ENCODE measurements at places on chromosomes 2 and 18.
A peak's percentile ranks its signal among the peaks of the same experiment; 100 is the strongest.

- DNase-seq, result no peak
Measured at GRCh38 chr2:237260039-237260620, 153.8 kb downstream of the COL6A3 start.

GRCh38 chr2:183123117-183123958 is 905 bp upstream of the NUP35 start:
- no peak for DNase-seq

DNA sequence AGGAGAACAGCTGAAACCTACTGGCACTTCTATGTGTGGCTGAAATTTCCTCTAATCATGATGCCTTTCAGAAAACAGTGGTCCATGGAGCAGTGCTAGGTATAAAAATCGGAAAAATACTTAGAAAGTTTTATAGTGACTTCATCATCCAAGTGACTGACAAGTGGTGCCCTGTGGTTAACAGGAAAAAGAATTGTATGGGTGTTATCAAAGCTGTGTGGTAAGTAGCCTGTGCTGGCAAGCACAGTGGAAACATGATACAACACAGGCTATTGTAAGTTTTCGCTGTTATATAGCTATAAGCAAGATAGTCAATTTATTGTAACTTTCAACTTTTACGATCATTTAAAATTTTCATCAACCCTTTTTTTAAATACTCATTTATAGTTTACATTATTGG is 1599.7 kb upstream of the ZEB2 start:
- no peak for DNase-seq

- no peak for DNase-seq
Measured at GRCh38 chr2:46923041-46923528, 7.5 kb upstream of the MCFD2 start.

GRCh38 chr18:1252534-1252933 is 347.9 kb downstream of the ADCYAP1 start:
- no peak for DNase-seq

DNA sequence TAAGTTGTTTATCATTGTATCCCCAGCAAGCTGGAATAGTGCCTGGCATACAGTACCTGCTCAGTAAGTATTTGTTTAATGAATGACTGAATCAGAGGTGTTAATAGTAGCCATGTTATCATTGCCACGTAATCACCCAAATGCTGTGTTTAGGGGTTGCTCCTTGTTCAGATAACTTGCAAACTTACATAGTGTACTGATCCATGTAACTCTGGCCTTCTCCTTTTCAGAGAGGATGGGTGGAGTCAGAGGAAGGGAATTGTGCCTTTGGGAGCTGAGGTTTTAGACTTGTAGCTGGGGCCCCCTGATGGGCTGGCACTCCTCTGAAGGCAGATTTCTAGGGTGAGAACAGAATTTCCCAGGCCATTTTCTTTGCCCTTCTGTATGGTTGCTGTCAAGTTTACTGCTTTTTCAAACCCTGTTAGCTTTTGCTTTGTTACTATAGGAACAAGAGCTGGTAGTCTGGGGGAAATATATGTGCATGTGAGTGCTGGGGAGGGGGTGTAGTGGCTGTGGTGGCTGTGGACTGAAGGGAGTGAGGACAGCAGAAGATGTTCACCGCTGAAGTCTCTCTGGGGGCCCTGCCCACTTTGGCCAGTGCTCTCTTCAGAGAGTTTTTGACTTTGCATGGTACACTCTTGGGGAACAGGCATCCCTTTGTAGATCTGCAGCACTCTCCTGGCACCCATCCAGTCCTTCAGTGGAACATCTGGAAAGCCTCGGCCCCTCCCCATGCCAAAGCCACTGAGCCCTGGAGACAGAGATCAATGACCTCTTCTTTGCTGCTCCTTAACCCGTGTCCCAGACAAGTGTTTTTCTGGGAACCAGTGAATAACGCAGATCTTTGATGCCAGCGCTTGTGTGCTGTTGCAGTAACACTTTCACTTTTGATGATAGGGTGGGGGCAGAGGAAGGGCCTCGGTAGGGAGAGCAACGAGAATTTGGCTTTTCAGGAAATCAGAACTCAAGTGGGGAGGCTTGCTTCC is 209.0 kb downstream of the PRKCE start:
- peak; percentile 77 for DNase-seq

DNA sequence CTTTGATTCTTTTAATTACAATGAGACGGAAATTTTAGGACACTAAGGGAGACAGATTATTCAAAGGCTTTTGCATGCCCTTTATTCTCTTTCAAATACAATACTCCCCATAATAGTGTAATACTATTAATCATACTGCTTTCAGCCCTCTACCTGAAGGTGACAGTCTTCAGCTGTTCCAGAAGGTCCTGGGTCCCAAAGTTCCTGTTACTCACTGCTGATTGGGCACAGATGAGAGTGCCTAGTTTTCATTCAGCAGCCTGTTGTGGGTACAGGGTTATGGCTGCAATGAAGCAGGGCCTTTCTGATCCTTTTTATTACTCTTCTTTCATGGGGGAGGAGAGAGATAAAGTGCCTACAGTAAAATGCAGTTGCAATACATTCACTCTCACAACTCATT is 80.2 kb downstream of the NUP35 start:
- DNase-seq, result no peak

- DNase-seq, result no peak
Measured at GRCh38 chr18:58453167-58453808, 175.6 kb downstream of the ALPK2 start.

DNA sequence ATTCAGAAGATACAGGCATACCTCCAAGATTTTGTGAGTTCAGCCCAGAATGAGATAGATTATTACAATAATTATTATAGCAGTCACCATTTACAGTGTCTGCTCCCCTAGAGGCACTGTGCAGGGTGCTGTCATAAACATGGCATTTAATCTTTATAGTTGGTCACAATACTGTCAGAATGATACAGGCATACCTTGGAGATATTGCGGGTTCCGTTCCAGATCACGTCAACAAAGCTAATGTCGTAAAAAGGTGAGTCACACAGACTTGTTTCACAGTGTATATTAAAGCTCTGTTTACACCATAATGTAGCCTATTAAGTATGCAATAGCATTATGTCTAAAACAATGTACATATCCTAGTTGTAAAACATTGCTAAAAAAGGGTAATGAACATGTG is 45.6 kb downstream of the ZRANB3 start:
- no peak for DNase-seq

- DNase-seq, result no peak
Measured at GRCh38 chr2:228140934-228141528, 40.5 kb downstream of the SPHKAP start.

DNA sequence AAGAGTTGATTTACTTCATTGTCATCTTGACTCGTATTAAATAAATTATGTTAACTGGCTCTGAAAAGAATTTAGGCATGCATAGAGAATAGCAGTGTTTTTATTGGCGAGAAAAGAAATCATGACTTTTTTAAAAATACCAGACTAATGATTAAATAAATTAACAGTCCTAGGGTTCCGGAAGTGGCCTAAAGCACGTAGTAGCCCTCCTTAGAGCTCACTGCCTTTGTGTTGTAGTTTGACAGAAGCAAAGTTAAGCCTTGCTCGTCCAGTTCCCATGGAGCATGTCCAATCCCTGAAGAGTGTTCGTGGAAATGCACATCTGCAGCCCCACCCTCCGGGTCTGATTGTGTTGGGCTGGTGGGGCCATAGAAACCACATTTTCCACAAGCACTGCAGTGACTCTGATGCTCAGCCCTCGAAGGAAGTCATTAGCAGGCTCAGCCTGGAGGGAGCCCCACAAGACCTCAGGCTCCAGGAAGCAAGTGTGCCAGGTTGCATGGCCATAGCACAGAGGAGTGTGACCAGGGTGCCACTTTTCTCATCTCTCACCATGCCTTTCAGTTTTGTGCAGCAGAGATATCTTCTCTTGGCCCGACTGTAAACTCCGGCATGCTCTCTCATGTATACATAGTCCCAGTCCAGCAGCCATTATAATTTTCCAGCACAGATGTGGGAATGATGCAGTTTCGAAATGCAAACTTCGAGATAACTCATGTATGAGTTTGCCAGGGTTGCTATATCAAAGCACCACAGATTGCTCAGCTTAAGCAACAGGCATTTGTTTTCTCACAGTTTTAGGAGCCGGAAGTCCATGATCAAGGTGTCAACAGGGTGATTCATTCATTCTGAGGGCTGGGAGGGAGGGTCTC is 188.6 kb upstream of the SH3BP4 start:
- DNase-seq, result no peak

DNA sequence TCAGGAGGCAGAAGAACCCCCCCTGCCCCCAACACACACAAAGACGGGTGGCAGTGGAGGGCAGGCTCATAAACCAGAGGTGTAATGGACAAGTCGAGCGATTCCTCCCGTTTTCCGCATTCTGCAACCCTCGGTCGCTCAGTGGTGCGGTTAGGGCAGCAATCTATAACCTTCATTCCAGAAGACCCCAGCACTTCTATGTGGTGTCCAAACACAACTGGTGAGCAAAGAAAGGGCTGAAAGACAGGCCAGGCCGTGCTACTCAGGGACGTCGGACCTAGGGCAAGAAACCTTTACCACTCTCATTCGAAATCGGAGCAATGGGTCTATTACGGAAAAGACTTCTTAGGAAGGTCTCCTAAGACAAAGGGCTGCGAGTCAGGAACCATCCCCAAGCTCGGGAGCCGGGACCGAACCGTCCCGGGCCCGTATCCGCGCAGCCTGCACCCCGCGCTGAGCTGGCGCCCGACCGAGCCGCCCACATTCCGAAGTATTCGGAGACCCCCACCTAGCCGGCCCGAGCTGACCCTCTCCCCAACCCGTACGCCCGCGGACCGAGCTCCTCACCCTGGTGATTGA is 568 bp downstream of the ARL5A start:
- DNase-seq, result peak; percentile 68

GRCh38 chr18:38025433-38026038 is 459.9 kb upstream of the CELF4 start:
- DNase-seq, result no peak

- DNase-seq, result no peak
Measured at GRCh38 chr18:27412556-27412955, 227.4 kb upstream of the CHST9 start.

DNA sequence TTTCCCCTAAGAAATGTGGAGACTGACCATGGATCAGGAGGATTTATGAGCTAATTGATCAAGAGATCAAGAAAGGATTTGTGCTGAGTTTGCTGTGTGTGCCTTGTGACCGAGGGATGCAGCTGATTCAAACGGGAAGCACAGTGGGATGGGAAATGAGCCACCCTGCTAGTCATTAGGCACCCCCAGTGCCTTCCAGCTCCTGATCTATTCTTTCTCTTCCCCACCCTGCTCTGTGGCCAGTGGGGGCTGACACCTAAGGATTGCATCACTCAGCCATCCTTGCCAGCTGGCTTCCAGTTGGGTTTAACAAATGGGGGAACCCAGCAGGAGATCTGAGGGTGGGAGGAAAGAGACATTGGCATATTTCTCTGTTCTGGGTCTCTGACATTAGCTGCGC is 132.2 kb upstream of the CXCR4 start:
- no peak for DNase-seq
